Liver (tissue), 10 donors: ENCODE measurements at places on chromosomes 3 and 15. TPM values are rescaled to one million over a fixed set of nuclear protein-coding genes. Genes with fewer than 3 reads are reported as not detected.

DNA sequence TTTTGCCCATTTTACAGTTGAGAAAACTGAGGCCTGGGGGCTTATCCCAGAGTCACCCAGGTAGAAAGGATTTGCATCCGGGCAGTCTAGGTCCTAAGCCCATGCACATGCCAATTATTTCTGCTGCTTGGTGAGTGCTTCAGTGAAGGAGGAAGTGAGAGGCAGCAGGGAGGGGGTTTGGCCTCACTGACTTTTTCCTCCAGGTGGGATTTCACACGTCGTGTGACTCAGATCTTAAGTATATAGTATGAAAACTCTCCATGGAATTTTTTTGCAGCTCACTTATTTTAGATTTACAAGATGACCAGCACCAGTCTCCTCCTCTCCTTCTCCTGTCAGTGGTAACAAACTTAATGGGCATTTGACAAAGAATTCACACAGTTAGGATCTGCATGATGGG, 4.6 kb downstream of the ITGA11 start:
- no peak for DNase-seq

GRCh38 chr3:66372681-66373350, 128.0 kb downstream of the LRIG1 start:
- no peak for DNase-seq

DNA sequence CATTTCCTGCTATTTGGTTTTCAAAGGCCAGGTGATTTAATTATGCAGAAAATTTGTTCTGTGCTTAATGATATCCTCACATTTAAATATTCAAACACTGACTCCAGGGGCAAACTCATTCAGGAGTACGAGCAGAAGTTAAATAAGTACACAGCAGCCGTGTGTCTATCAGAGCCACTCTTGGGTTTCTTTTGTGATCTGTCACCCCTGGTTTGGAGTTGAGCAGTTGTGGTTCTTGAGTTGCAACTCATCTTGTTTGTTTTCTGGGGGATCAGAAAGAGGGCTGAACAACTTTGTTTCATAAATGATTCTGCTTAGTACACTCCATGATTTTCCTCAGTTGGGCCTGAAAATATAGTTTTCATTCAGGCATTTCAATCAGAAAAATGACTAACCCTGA, 25.7 kb upstream of the PPP4R2 start:
- DNase-seq: no peak

- DNase-seq: no peak
Observed at GRCh38 chr15:88586401-88587162, 34.6 kb upstream of the AEN start.

DNA sequence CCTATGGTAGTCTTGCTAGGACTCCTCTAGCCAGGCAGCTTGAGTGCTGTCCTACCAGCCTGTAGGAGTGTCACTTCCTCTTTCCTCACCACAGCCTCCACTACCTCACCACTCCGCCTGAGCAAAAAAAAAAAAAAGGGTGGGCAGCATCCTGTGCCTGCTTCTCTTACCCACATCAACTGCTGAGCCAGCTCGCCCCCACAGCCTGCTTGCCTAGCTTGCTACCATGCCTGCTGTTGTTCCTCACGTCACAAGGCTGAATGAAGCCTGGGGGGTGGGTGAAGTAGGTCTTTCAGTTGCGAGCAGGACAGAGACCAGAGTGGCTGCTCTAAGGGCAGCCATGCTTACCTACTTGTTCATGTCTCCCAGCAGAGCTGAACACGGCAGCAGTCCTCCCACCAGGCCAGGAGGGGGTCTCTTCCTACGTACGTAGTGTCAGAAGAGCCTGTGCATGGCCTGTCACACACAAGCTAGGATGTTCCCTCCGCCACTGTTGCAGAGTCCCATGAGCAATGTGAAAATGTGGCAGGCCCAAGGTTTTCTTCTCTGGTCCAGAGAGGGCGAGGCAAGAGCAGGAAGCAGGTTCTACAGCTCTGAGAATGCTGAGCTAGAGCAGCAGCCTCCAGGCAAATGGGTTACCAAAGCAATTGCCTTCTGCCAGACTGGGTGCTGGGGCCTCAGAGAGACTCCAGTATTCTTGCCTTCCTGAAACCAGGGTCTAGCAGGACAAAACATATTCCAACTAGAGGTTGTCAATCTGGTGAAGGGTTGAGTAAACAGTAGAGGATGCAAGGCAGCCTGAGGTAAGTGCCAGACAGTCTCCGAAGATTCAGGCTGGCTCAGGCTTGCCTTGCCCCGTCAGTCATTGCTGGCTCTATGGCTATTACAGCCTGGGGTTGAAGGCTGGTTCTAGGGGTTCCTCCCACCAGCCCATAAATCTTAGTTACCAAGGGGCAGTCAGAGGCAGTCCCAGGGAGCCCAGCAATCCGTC, 8.1 kb downstream of the PPM1M start:
- no peak for DNase-seq

GRCh38 chr15:70362886-70363285, 265.2 kb upstream of the TLE3 start:
- DNase-seq: no peak

STRC gene
- not detected for total RNA-seq

DLEC1 gene
- 0.09 TPM for total RNA-seq
